Activated CD4-positive, alpha-beta T cell treated with anti-CD3 and anti-CD28 coated beads, Interleukin-2, amount 10 ng/mL, durations not matched to agents 24 days and 14 days (primary cell): ENCODE measurements at places on chromosomes 7 and 10. TPM values are rescaled to one million over a fixed set of nuclear protein-coding genes. Genes with fewer than 3 reads are reported as not detected.

- no peaks in the 10 kb centered on the region for H3K27me3 ChIP-seq
- H3K4me1 ChIP-seq = peaks cover 31% of the 10 kb centered on the region
- no peak for DNase-seq
- no peak overlapping the region for H3K4me3 ChIP-seq
These were observed 93.5 kb downstream of the SND1 start for GRCh38 chr7:127745445-127745844.

- H3K4me3 ChIP-seq = peak overlapping the region; percentile 45
- H3K27me3 ChIP-seq = peaks cover 4% of the 10 kb centered on the region
- no peak for DNase-seq
- peaks cover 2% of the 10 kb centered on the region for H3K36me3 ChIP-seq
- peak overlapping the region; percentile 59 for H3K27ac ChIP-seq
- H3K4me1 ChIP-seq = peaks cover 7% of the 10 kb centered on the region
These were observed 245.0 kb downstream of the PRPF18 start for GRCh38 chr10:13831711-13832141.

DNA sequence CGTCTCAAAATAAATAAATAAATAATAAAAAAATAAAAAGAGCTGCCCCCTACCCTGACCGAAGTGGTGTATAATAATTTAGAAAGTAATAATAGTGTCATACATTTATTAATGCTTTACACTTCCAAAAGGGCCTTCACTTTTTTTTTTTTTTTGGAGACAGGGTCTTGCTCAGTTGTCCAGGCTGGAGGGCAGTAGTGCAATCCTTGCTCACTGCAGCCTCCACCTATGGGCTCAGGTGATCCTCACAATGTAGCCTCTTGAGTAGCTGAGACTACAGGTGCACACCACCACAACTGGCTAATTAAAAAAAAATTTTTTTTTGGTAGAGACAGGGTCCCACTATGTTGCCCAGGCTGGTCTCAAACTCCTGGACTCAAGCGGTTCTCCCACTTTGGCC, 1.4 kb downstream of the FAM149B1 start:
- H3K36me3 ChIP-seq = peaks cover 8% of the 10 kb centered on the region
- no peak overlapping the region for H3K27ac ChIP-seq
- H3K4me1 ChIP-seq = peaks cover 28% of the 10 kb centered on the region
- no peaks in the 10 kb centered on the region for H3K27me3 ChIP-seq

- no peaks in the 10 kb centered on the region for H3K36me3 ChIP-seq
- H3K27ac ChIP-seq = no peak overlapping the region
- no peak overlapping the region for H3K4me3 ChIP-seq
- H3K4me1 ChIP-seq = no peaks in the 10 kb centered on the region
- H3K27me3 ChIP-seq = no peaks in the 10 kb centered on the region
These were observed 7.8 kb downstream of the NPS start for GRCh38 chr10:127556916-127557315.

- H3K4me3 ChIP-seq = no peak overlapping the region
- no peak for DNase-seq
- H3K36me3 ChIP-seq = no peaks in the 10 kb centered on the region
- H3K27ac ChIP-seq = no peak overlapping the region
- H3K27me3 ChIP-seq = peaks cover 5% of the 10 kb centered on the region
These were observed 46.3 kb upstream of the HBP1 start for GRCh38 chr7:107122486-107122911.

DNA sequence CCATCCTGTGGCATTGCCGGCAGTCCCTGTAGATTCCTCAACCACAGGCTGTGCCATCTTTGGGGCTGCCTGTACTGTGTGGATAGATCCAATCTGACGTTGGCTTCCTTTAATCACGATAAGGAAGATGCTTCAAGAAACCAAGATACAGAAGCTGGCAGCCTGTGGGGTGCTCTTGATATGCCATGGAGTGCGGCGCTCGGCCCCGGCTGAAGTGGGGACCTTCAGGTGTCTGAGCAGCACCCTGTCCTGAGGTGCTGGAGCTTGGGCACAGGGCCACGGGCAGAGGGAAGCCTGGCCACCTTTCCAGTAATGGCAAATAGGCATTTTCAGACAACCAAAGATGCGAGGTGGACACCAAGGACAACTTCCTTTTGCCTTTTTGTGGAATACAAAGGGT, 139.5 kb downstream of the ACTR3B start:
- DNase-seq = no peak
- no peak overlapping the region for H3K27ac ChIP-seq
- no peaks in the 10 kb centered on the region for H3K27me3 ChIP-seq
- H3K4me3 ChIP-seq = no peak overlapping the region

DNA sequence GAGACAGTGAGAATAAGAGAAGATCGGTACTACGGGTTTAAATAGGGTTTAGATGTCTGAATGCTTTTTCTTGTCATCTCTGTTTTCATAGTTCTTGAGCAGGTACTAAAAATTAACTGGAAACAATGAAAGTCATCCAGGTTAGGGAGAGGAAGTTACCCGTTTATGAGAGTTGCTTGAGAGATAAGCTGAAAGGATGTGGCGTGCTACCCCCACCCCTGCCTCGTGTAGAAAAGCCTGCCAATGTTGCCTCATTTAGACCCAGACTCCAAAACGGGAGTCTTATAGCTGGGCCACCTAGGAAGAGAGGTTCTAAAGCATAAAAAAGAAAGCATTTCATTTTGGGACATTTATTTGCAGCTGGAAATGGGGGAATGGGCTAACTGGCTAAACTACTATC, 10.2 kb downstream of the AKR1C4 start:
- H3K4me1 ChIP-seq = peaks cover 5% of the 10 kb centered on the region
- H3K27me3 ChIP-seq = peaks cover 18% of the 10 kb centered on the region
- DNase-seq = no peak
- H3K36me3 ChIP-seq = no peaks in the 10 kb centered on the region
- H3K27ac ChIP-seq = no peak overlapping the region

GRCh38 chr7:45151967-45152366, 5.6 kb upstream of the RAMP3 start:
- no peak overlapping the region for H3K27ac ChIP-seq
- no peaks in the 10 kb centered on the region for H3K4me1 ChIP-seq
- H3K4me3 ChIP-seq = no peak overlapping the region

- no peak overlapping the region for H3K27ac ChIP-seq
- no peaks in the 10 kb centered on the region for H3K36me3 ChIP-seq
- no peaks in the 10 kb centered on the region for H3K27me3 ChIP-seq
- DNase-seq = no peak
These were observed 41.1 kb upstream of the CFAP46 start for GRCh38 chr10:132983252-132984007.

DNA sequence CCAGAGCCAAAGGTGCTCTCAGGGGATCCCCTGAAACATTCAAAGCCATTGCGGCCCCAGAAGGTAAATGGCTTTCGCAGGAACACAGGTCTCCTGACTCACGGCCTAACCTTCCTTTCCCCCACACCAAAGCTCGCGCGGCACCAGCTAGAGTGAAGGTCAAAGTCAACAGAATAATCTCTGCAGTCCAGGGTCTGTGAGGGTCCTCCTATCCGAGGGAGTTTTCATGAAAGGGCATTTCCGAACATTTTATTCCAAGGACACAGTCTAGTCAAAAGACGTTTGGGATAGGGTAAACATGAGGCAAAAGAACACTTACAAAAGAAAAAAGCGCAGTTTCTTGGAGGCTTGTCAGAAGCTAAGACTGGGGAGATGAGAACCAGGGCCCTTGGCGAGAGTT, 559 bp upstream of the STEAP2 start:
- H3K4me3 ChIP-seq = peak overlapping the region; percentile 50
- no peak for DNase-seq
- H3K36me3 ChIP-seq = no peaks in the 10 kb centered on the region
- no peak overlapping the region for H3K27ac ChIP-seq
- H3K4me1 ChIP-seq = peaks cover 4% of the 10 kb centered on the region

- H3K36me3 ChIP-seq = no peaks in the 10 kb centered on the region
- no peaks in the 10 kb centered on the region for H3K27me3 ChIP-seq
- H3K27ac ChIP-seq = no peak overlapping the region
- peaks cover 10% of the 10 kb centered on the region for H3K4me1 ChIP-seq
- no peak overlapping the region for H3K4me3 ChIP-seq
These were observed 6.4 kb upstream of the NT5C2 start for GRCh38 chr10:103199488-103199887.

GRCh38 chr7:95780665-95781064, 8.3 kb downstream of the DYNC1I1 start:
- no peak overlapping the region for H3K4me3 ChIP-seq
- peaks cover 1% of the 10 kb centered on the region for H3K27me3 ChIP-seq
- no peak overlapping the region for H3K27ac ChIP-seq
- DNase-seq = no peak
- H3K4me1 ChIP-seq = no peaks in the 10 kb centered on the region

DNA sequence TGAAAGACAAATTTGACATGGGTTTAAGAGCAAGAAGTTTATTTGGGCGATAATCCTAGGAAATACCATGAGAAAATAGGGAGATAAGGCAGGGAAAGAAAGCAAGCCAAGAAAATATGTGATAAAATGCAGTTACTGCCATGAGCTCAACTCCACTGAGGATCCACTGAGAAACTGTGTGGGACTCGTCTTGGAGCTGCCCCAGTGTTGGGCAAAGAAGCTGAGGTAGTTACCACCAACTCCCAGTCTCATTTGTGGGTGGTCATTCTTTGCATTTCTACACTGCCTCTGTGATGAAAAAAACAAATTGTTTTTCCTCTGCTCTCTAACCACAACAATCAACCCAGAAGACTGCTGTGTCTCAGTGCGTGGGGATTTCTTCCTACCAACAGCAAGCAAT, 498.2 kb downstream of the PLXDC2 start:
- no peaks in the 10 kb centered on the region for H3K36me3 ChIP-seq
- no peaks in the 10 kb centered on the region for H3K27me3 ChIP-seq
- no peak for DNase-seq
- H3K4me1 ChIP-seq = no peaks in the 10 kb centered on the region
- no peak overlapping the region for H3K4me3 ChIP-seq

- no peak overlapping the region for H3K27ac ChIP-seq
- no peak overlapping the region for H3K4me3 ChIP-seq
- H3K36me3 ChIP-seq = no peaks in the 10 kb centered on the region
- peaks cover 20% of the 10 kb centered on the region for H3K4me1 ChIP-seq
- H3K27me3 ChIP-seq = no peaks in the 10 kb centered on the region
These were observed 115.7 kb downstream of the ICA1 start for GRCh38 chr7:8146106-8146787.

GRCh38 chr7:117970801-117971200, 97.6 kb upstream of the CTTNBP2 start:
- no peak overlapping the region for H3K4me3 ChIP-seq
- no peaks in the 10 kb centered on the region for H3K4me1 ChIP-seq
- H3K27me3 ChIP-seq = no peaks in the 10 kb centered on the region

THSD7A gene
- total RNA-seq = not detected in 2 replicates

CCNJ gene
- total RNA-seq = 9.3 and 9.4 TPM in 2 replicates

LRRTM3 gene
- total RNA-seq = not detected in 2 replicates

FXYD4 gene
- not detected in 2 replicates for total RNA-seq

ADCY1 gene
- 1.5 and 2.8 TPM in 2 replicates for total RNA-seq

ZNF488 gene
- 0.07 TPM in 1 of 2 replicates, not detected in the other for total RNA-seq

ANKRD30A gene
- total RNA-seq = not detected in 2 replicates
